ENCODE measurements at places on chromosomes 5 and 9.

DNA sequence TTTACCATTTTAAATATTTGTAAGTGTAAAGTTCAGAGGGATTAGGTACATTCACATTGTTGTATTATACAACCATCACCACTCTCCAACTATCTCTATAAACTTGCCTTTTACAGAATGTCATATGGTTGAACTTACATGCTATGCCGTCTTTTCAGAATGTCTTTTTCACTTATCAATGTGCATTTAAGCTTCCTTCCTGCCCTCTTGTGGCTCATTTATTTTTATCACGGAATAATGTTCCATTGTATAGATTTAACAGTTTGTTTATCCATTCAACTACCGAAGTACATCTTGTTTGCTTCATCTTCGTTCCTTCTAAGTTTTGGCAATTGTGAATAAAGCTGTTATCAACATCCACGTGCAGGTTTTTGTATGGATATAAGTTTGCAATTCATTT is 133.3 kb upstream of the C6 start:
- no peak for DNase-seq

- DNase-seq, result no peak
These were observed 215.0 kb downstream of the SEMA6A start for GRCh38 chr5:116359592-116359991.

GRCh38 chr9:128912270-128912853 is 8.4 kb upstream of the PHYHD1 start:
- no peak for DNase-seq

GRCh38 chr9:117873664-117874063 is 169.5 kb downstream of the TLR4 start:
- no peak for DNase-seq

DNA sequence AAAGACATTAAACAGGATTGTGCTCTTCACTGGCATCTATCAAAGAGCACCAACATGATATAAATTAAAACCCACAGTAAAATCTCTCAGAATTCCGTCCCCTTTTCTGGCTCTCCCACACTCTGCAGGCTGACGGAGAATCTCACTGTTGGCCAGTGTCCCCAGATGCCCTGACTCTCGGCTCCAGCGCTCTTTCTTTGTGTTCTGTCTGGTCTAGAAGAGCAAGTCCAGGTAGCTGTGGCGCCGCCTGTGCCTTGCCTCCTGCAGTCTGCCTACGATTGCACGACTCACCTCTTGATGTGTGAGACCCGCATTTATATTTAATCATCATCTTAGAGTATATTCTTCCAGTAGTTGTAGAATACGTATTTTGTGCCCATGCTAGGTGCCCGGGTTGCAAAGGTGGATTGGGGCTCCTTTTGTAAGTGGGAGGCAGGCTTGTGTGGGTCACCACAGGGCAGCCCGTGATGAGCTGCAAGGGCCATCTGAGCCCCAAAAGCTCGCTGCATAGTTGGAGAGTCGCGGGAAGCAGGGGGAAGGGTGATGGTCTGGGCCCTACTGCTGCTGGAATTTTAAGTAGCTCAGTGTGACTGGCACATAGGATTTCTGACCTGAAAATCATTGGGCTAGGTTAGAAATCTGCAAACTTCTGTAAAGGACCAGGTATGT is 55.6 kb downstream of the EHMT1 start:
- DNase-seq, result no peak

- no peak for DNase-seq
These were observed 146.7 kb upstream of the KLF9 start for GRCh38 chr9:70561111-70561510.
